ENCODE measurements at places on chromosomes 7 and 10.
A peak's percentile ranks its signal among the peaks of the same experiment; 100 is the strongest.

- peak; percentile 67 for DNase-seq
Measured at GRCh38 chr7:2670720-2671391, 17.1 kb upstream of the AMZ1 start.

GRCh38 chr7:102985176-102985783 is 72.5 kb downstream of the LRRC17 start:
- DNase-seq = no peak

DNA sequence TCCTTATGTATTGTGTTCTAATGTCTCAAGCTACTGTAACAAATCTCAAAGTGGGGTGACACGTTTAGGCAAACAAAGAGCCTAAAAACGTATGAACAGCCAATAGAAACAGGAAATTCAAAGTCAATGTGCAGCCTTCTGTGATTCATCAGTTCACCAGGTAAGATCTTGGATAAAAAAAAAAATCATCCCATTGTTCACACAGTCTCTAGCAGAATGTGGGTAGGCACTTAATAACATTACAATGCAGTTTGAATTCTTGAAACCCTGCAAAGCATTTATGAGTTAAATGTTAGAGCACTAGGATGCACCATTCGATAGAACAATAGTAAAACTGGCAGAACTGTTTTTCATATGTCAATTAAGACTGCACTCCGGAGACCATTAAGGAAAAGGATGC is 88.2 kb upstream of the HDAC9 start:
- no peak for DNase-seq

DNA sequence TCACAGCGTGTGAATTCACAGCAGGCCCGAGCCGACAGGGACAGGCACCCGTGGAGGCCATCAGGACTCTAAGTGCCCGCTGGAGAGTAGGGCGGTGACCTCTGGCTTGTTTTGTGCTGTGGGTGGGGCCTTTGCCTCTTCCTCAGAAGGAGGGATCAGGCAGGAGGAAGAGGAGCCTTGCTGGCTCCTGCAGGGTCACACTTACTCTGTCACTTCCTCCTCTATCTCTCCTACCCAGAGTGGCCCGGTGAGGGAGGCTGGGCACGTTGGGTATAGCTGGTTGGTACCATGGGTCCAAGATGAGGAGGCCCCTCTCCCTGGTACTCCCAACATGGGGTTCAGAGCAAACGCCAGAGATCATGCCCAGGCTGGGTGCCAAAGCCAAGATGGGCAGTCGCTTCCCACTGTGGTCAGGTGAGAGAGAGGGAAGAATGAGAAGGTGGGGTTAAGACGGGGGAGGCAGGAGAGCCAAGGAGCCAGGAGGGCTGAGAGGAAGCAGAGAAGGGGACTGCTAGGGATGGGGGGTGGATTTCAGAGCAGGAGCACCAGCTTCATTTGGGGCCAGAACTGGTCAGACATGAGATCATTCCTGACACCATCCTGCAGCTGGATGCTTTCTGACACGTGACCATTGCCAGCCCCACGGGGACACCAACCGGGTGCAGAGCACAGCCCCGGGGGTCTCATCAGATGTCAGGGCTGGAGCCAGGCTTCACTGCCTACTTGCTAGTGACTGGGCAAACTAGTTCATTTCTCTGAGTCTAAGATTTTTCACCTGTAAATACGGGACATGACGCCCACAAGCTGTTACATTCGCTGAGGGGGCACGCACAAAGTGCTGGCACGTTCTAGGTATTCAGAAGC is 54.8 kb upstream of the CACUL1 start:
- DNase-seq = no peak

GRCh38 chr10:124974131-124974530 is 32.2 kb downstream of the ZRANB1 start:
- DNase-seq = no peak

DNA sequence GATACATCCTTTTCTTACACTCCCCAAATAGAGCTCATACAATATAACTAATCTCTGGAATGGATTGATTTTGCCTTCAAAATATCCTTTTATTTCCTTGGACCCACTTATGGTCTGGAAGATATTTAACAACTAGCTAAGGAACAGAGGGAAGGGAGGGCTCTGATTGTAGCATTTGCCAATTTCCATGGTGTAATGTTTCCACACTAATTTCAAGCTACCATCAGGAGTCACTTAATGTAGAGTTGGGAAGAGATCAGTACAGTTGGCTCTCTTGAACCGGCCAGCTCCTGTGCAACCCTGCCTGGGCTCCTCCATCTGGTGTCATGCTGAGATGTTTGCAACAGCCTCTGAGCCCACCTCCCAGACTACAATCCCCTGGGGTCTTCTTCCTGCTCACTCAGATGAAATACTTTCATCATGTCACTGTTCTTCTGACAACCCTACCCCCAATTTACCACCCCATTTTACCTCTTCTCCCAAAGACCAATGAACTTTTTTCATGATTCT is 8.0 kb upstream of the IL6 start:
- DNase-seq = no peak

DNA sequence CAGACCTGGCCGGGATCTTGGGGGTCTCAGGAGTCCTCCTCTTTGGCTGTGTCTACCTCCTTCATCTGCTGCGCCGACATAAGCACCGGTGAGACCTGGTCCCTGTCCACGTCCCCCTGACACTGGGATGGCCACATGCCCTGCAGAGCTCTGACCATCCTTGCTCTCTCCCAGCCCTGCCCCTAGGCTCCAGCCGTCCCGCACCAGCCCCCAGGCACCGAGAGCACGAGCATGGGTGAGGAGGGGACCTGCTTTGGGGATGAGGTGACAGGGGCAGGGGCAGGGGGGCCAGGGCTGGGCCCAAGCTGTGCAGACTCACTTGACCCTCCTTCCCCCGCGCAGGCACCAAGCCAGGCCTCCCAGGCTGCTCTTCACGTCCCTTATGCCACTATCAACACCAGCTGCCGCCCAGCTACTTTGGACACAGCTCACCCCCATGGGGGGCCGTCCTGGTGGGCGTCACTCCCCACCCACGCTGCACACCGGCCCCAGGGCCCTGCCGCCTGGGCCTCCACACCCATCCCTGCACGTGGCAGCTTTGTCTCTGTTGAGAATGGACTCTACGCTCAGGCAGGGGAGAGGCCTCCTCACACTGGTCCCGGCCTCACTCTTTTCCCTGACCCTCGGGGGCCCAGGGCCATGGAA is 959 bp downstream of the PVRIG start:
- no peak for DNase-seq

DNA sequence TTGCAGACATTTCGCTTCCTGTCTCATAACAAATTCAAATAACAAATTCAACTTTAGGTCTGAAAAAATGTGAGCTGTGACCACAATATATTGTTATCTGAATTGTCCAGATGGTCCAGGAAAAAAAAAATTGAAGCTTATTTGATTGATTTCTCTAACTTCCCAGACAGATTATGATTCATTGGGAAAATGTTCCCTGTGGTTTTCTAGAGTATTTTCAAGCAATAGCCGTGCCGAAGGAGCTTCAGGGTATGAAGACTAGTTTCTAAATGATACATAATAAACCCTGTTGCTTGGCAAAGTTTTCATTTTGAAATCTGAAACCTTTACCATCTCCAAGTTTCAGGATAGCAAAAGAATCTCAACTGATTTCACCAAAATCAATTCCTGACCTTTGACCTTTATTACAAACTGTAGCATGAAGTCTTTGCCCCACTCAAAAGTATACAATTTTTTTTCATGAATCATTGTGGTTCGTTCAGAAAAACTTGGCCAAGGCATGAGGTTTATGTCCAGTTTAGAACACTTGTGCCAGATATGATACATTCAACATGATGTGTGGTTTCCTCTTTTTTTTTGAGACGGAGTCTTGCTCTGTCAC is 109.9 kb downstream of the JCAD start:
- no peak for DNase-seq

GRCh38 chr10:61398366-61399129 is 54.6 kb downstream of the TMEM26 start:
- no peak for DNase-seq

GRCh38 chr10:102643336-102644065 is 778 bp upstream of the TRIM8 start:
- DNase-seq = peak; percentile 56

DNA sequence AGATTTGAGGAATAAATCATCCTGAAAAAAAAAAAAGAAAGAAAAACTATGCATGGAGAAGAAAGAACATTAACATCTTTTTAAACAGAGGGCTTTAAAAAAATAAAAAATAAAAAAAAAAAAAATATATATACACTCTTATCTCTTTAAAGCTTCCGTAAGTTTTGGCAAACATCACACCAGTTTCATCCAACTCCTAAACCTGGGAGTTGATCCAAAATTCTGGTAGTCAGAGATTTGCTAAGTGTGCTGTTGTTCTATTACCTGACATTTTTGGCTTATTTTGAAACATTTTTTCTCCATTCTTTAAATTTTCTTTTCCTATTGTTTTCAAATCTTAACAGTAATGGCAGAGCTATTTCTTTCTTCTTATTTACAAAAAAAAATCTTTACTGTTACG is 273.1 kb downstream of the AGMO start:
- DNase-seq = no peak

DNA sequence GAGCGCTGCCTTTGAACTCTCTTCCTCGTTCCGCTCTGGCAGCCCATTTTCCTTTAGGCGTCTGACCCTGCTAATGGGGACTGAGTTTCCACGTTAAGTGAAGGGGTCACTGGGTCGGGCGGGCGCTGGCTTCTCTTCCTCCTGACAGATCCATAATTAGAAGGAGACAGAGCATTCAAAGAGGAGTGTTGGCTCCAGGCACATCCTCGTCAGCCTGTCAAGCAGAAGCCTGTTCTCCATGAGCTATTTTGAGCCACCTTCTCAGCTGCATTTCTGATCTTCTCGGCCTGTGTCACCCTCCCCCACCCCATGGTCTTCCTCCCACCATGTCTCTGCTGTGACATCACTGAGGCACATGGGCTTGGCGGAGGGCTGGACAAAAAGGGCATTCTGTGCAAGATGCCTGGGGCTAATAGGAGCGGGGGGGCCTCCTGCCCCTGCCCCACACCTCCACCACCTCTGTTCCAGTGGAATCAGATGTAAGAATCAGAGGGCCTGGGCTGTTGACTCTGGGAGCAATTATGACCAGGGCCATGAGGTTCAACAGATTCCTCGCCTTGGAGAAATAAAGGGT is 248.1 kb downstream of the PLXNA4 start:
- DNase-seq = no peak

- DNase-seq = no peak
Measured at GRCh38 chr7:69550991-69551390, 47.3 kb upstream of the AUTS2 start.

DNA sequence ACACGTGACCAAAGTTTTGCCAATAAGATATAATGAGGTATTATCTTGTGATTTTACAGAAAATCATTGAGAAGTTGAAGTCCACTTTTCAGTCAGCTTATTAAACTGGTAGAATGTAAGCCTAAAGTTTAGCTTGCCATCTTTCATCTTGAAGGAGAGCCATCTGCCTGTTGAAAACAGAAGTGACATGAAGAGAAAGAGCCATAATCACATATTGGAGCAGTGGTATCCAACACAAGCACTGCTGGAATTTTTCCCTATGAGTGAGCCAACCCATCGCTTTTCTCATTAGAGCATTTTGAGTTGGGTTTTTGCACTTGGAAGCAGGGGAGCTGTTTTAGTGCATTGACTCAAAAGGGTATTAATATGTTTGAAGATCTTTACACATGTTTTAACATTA is 117.6 kb upstream of the FERD3L start:
- no peak for DNase-seq

DNA sequence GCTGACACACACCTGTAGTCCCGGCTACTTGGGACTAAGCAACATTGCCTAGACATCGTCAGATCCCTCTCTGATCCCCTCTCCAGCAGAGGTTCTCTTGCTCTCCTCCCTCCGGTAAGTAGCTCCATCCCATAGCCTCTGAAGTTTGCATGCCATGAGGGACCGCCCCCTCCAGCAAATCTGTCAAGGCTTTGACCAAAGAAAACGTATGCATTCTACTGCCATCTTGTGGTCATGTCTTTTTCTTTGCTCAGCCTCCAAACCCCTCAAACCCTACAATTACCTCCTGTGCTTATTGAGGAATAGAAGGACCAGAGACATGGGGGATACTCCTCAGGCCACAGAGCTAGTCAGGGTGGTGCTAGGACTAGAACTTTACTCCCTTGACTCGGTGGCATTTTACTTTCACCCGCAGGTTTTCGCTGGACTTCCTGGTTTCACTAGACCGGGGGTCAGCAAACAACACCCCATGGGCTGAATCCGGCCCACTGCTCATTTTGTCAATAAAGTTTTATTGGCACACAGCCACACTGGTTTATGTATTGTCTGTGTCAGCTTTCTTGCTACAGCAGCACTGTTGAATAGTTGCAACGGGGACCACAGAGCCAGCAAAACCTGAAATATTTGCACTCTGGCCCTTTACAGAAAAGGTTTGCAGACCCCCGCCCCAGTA is 202.6 kb upstream of the FOXK1 start:
- peak; percentile 1 for DNase-seq

DNA sequence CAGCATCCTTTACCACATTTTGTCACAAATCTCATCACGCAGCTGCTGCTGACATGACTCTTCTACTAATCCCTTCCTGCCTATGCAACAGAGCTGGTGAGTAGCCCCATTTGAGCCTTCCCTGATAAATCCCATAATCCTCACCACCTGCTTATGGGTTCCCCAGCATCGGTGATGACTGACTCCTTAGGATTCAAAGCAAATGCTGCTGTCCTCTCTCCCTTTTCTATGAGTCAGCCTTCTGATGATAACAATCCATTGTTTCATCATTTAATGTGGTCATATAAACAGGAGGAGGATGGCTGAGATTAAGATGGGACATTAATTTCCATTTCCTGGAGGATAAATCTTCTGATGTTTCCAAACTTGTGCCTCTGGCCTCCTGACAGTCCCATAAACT is 73.4 kb downstream of the SORCS1 start:
- no peak for DNase-seq

GRCh38 chr10:6657196-6657595 is 77.1 kb upstream of the PRKCQ start:
- no peak for DNase-seq

- DNase-seq = no peak
Measured at GRCh38 chr10:37619336-37619735, 238.1 kb downstream of the ZNF248 start.

DNA sequence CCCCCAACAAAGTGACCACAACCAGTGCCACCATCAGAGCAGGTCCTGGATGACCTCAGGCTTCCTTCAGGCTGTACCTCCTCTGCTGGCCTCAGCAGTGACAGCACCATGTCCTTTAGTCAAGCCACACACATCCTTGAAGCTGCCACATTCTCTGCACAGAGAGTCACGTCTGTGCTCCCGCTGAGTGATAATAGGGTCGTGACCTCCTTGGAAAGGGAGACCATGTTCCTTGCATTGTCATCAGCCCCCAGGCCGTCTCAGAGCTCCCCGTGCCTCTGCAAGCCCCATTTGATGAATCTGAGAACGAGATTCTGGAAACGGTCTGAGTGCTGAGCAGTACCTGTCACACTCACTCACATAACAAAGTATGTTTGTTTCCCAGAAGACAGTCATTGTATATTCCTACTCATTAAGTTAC is 106.5 kb upstream of the PRR15 start:
- no peak for DNase-seq

GRCh38 chr10:100962351-100963080 is 6.8 kb upstream of the SEMA4G start:
- no peak for DNase-seq

DNA sequence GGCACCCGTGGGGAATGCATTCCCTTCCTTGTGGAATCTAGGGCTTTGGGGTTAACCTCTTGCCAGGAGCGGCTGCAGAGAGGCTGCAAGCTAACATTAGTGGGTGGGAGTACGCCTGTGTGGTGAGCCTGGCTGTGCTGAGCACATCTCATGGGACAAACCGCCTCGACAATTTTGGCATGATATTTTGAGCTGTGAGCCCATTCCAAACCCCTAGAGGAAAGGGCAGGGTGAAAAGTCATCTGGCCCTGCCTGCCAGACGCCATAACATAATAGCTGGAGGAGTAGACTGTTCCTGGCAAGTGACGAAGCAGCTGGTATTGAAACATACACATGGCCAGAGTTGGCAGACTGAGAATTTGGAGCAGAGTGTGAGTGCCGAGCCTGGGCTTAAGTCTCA is 110.0 kb downstream of the TACC2 start:
- no peak for DNase-seq
